Hippocampal formation (tissue), 2 donors: ENCODE measurements at places on chromosomes 5 and 9.
A peak's percentile ranks its signal among the peaks of the same experiment; 100 is the strongest.

GRCh38 chr9:34343090-34343489 is 13.7 kb downstream of the NUDT2 start:
- peak; percentile 65 for DNase-seq

DNA sequence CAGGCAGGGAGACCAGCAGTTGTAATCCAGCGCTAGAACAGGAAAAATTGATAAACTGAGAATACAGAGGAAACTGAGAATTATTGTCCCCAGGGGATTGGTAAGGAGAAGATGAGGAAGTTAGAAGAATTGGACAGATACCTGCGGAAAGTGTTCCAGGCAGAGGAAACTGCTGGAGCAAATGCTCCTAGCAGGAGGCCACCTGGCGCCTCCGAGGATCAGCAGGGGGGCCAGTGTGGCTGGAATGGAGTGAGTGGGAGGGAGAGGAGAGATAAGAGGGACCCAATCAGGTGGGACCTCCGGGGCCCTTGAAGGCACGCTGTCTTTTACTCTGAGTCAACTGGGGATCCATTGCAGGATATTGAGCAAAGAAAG is 695 bp upstream of the ANXA6 start:
- no peak for DNase-seq

DNA sequence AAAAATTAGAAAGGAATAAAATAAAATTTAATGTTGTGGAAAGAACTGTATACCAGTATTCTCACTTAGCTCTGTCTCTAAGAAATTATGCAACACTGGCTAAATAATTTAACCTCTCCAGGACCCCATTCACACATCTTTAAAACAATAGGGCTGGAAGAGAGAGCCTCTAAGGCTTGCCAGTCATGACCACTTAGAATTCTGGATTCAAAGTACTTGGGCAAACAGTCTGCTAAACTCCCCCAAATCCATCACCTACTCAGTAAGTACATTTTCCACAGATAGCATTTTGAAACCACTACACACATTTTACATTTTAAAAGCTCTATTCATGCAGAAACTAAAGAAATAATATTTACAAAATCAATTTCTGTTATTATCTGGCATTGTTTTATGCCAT is 291.7 kb downstream of the TMEM167A start:
- DNase-seq: no peak

DNA sequence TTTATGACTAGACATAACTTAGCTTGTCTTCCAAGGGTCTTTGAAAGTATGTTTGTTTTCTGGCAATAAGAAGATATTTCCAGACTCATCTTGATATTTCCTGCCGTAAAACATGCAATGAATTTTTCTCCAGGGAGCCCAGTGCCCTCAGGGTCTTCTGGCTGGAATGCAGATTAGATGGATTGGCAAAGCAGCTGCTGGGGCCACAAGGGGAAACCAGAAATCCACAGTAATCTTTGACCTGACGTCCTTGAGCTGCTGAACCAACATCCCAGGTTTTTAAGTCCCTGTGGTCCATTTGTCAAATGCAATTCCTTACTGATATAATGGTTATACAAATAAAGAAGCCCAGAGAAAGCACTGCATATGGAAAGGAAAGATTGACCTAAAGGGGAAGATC is 93.0 kb downstream of the THBS4 start:
- DNase-seq: no peak

DNA sequence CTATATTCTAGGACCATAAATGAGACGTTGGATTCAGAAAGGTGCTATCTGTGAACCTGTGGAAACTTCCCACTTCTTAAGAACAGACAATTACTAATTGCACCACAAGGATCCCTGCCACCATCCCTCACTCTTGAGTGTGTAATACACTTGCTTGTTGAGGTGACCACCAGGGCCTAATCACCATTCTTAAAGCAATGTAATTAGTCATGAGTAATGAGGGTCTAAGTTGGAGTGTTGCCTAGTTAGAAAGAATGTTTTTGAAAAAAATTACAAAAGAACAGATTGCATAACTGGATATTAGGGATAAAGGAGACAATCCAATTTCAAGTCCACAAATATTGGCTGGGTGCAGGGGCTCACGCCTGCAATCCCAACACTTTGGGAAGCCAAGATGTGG is 56.9 kb upstream of the TRIO start:
- no peak for DNase-seq

- DNase-seq: no peak
Measured at GRCh38 chr9:93080406-93080805, 15.6 kb upstream of the CARD19 start.

DNA sequence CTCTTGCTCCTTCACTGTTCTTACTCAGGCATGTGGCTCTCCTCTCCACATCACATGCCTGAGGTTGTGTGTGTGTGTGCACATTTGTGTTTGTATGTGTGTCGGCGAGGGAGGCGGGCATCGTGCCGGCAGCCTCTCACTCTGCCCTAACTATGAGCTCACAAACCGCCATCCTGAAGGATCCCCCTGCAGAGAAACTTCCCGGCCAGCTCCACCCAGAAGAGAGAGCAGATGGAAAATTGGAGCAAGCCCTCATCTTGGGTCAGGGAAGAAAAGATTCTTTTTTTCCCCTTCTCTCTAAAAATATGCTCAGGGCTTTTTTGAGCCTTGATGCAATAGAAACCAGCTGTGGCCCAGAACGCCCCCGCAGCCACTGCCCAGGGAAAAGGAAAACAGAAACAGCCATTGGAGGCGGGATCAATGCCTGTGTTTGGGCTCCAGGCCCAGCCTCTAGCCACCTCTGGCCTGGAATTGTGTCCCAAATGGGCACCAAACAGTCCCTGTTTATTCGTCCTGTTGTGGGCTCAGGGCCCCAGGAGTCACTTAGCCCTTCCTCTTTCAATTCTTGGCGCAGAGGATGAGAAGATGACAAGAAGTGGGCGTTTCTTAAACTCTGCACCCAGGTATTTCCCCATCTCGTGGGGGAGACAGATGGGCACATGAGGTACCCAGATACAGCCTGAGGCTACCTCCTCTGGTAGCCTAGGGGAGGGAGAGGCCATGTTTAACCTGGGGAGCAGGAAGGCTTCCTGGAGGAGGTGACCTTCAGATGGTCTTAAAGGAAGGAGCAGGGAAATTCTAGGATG is 151.5 kb downstream of the RGS3 start:
- DNase-seq: no peak

GRCh38 chr5:130501151-130501865 is 597.0 kb downstream of the CHSY3 start:
- no peak for DNase-seq

DNA sequence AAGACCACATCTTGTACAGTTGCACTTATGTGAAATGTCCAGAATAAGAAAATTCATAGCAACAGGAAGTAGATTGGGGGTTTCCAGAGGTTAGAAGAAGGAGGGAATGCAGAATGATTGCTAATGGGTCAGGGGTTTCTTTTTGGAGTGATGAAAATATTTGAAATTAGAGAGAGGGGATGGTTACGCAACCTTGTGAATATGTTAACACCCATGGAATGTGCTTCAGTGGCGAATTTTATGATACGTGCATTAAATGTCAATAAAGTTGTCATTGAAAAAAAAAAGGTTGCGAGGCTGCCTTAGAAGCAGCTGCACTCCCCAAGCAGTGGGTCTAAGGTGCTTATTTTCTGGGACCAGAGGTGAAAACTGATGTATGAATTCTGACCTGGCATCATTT is 64.4 kb upstream of the SUB1 start:
- DNase-seq: no peak

GRCh38 chr5:171743436-171744076 is 42.1 kb upstream of the SMIM23 start:
- DNase-seq: no peak

- DNase-seq: no peak
Measured at GRCh38 chr5:146388386-146388785, 49.7 kb downstream of the POU4F3 start.

DNA sequence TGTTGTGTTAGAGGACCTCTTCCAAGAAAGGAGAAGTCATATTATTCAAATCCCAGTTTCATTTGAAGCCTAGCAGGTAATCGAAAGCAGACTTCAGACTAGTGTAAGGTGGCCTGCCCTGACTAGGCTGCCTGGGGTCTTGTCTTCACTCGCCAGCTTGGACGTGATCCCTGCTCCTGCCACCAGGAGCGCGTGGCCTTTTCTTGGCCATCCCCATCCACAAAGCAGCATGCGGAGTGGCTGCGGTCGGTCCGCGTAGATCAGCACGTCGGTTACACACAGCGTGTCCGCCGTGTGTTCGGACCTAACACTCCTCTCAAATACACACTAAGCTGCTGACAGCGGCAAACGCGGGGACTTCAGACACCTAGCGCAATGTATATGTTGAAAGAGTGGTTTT is 37.3 kb downstream of the CFAP77 start:
- no peak for DNase-seq

- no peak for DNase-seq
Measured at GRCh38 chr5:151236888-151237287, 13.0 kb upstream of the CCDC69 start.

DNA sequence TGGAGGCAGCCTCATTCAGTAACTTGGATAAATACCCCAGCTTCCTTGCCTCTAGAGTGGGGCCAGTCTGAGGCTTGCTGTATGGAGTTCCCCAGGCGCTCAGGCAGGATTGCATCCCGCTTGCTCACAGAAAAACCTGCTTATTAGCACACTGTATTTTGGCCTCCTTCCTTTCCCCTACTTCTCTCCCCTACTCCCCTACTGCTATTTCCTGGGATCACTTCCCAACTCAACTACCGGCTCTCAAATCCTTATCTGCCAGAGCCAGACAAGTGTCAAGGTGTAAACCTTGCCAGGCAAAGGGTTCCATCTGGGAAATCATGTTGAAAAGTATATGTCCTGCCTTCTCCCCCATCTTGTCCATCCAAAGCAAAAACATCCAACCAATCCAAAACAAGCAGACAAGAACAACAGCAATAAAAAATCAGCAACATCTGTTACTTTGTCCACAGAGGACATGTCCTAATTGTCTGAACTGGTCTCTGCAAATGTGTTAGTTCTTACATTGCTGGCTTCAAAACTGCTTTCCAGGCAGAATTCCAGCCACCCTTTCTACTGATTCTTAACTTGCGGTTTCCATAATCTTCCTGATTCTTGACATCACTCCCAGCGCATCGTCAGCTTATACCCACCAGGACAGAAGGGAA is 164.1 kb upstream of the SEMA6A start:
- DNase-seq: no peak

GRCh38 chr5:147809830-147810666 is 21.4 kb downstream of the SPINK1 start:
- no peak for DNase-seq

DNA sequence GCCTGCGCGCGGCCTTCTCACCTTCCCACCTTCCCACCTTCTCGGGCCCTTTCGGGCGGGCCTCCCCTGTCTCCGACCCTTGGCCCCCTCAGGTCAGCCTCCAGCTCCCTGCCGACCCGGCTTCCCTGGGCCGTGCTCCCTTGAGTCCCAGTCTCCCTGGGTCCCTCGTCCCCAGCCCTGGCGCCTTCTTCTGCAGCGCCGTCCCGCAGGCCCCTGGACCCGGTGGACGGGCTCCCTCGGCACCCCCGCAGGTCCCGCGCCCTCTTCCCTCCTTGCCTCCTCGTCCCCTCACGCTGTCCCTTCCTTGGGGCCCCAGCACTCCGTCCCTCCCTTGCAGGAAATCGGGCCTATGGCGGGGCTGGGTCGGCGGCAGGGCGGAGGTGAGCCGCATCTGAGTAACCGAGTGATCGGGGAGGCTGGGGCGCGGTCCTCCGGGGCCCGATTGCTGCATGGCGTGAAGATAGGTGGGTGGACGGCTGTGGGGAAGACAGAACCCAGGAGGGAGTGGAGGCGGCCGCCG is 7.6 kb downstream of the ARPC5L start:
- no peak for DNase-seq

- DNase-seq: no peak
Measured at GRCh38 chr5:117829646-117830045, 1158.7 kb downstream of the DTWD2 start.

DNA sequence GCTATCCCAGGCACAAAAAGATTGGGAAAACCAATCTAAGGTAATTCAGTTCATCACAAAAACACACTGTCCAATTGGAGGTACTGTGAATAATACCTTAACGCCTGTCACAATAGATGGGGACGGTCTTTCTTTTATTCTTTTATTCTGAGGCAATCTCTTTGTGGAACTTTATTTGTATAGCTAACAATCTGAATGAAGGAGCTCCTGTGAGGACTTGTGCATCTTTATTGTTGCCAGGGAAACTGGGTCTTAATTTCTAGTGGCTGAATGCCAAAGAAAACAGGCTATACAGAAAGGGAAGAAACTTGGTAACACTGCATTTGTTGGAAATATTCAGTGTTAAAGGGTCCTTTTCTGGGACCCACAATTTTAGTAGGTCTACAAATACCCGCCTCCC is 546.9 kb upstream of the C9orf72 start:
- DNase-seq: no peak

DNA sequence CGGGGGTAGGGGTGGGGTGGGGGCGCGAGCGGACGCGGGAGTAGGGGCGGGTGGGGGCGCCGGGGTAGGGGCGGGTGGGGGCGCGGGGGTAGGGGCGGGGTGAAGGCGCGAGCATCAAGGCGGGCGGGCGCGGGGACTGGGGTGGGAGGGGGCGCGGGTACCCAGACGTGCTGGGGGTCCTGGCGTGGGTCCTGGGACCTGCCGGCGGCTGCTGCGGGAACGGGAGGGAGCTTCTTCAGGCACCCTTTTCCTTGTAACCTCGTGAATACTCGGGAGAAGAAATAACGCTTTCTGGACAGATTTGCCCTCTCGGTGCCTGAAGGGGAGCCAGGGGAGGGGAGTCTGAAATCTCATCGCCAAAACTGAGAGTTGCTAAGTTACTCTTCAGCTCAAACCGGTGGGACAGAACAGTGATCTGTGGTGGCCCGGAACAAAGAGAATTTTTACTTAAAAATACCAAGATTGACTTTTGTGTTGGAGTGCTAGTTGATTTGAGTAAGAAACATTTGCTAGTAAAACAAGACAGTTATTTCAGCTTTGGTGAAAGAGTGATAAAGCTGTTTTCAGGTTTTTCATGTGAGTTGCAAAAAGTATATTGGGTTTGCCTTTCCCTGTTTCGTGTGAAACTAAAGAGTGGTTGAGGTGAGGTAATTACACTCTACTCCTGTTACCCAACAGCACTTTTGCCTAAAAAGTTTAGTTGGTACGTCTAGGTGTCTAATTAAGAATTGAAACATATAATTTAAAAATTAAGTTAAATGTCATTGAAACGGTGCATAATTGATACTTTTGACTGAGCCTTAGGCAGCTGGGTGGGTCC is 643 bp downstream of the PLEKHG4B start:
- no peak for DNase-seq

- no peak for DNase-seq
Measured at GRCh38 chr5:106873568-106873967, 797.2 kb downstream of the EFNA5 start.
